ENCODE measurements at places on chromosomes 7 and 10. TPM values are rescaled to one million over a fixed set of nuclear protein-coding genes. Genes with fewer than 3 reads are reported as not detected.

Gene CLDN3
- 53.7 TPM for total RNA-seq

GRCh38 chr7:67589183-67589582 is 592.5 kb downstream of the TYW1 start:
- H3K27me3 ChIP-seq, result no peaks in the 10 kb centered on the region
- H3K36me3 ChIP-seq, result no peaks in the 10 kb centered on the region
- DNase-seq, result no peak
- no peak overlapping the region for H3K4me3 ChIP-seq

Gene PODXL
- 52.8 TPM for total RNA-seq

Gene CUZD1
- total RNA-seq, result not detected

- peak overlapping the region; percentile 22 for H3K4me3 ChIP-seq
- no peaks in the 10 kb centered on the region for H3K36me3 ChIP-seq
- peak; percentile 24 for DNase-seq
- peaks cover 19% of the 10 kb centered on the region for H3K4me1 ChIP-seq
- no peaks in the 10 kb centered on the region for H3K27me3 ChIP-seq
Measured at GRCh38 chr10:84138478-84139125, 707 bp upstream of the GHITM start.

Gene CLDN15
- 11.4 TPM for total RNA-seq

Gene SPDYE1
- total RNA-seq, result not detected

GRCh38 chr10:13956826-13957225 is 370.1 kb downstream of the PRPF18 start:
- DNase-seq, result peak; percentile 14
- H3K4me3 ChIP-seq, result no peak overlapping the region
- no peak overlapping the region for H3K27ac ChIP-seq
- no peaks in the 10 kb centered on the region for H3K4me1 ChIP-seq

GRCh38 chr7:5217396-5217795 is 27.4 kb downstream of the WIPI2 start:
- no peak overlapping the region for H3K4me3 ChIP-seq
- no peaks in the 10 kb centered on the region for H3K36me3 ChIP-seq
- no peak overlapping the region for H3K27ac ChIP-seq
- peaks cover 2% of the 10 kb centered on the region for H3K4me1 ChIP-seq
- no peaks in the 10 kb centered on the region for H3K27me3 ChIP-seq

DNA sequence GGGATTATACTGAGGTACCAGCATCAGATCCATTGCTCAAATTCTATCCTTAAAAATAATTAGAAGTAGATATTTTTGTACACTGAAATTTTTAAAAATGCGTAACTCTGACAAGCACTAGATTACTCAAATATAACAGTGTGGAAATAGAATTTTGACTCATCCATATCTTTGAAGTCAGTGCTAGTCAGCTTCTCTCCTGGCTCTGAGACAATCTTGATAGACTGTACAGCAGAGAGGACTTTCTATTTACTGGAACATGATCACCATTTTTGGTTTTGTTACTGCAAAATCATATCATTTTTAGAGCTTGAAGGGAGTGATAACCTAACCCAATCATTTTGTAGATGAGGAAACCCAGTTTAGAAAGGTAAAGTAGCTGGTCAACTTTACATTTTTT is 195.0 kb downstream of the MTERF1 start:
- no peaks in the 10 kb centered on the region for H3K27me3 ChIP-seq
- peaks cover 3% of the 10 kb centered on the region for H3K4me1 ChIP-seq
- H3K4me3 ChIP-seq, result no peak overlapping the region

DNA sequence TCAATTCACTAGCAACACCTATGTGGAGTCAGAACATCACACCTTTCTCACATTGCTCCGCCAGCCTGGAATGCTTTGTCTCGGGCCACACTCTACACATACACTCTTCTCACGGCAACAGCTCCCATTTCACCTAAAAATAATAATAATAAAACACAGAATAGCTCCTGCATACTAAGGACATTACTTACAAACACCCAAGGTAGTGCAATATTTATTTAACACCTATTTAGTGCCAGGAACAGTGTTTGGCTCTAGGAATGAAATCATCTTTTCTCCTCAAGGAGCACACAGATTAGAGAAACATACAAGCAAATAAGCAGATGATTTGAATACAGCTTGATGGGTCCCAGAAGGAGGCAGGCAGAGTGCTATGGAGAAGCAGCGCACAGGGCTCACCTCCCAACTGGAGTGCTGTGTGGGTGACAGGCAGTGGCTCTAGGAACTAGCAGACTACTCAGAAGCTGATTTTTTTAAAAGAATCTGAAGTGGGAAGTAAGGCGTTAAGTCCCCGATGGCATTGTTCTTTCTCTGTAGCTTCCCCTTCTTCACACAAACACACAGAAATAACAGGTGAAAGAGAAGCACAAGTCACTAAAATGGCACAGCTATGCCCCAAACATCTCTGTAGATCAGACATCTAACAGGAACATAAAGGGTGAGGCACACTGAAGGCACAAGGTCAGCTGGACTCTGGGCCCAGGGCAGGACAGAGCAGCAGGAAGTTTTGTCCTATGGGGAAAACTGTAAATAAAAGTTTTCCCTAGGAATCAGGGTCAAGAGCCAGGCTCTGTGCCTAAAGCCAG is 16.7 kb downstream of the USP6NL start:
- no peaks in the 10 kb centered on the region for H3K27me3 ChIP-seq
- H3K4me1 ChIP-seq, result no peaks in the 10 kb centered on the region
- H3K27ac ChIP-seq, result peak overlapping the region; percentile 25

DNA sequence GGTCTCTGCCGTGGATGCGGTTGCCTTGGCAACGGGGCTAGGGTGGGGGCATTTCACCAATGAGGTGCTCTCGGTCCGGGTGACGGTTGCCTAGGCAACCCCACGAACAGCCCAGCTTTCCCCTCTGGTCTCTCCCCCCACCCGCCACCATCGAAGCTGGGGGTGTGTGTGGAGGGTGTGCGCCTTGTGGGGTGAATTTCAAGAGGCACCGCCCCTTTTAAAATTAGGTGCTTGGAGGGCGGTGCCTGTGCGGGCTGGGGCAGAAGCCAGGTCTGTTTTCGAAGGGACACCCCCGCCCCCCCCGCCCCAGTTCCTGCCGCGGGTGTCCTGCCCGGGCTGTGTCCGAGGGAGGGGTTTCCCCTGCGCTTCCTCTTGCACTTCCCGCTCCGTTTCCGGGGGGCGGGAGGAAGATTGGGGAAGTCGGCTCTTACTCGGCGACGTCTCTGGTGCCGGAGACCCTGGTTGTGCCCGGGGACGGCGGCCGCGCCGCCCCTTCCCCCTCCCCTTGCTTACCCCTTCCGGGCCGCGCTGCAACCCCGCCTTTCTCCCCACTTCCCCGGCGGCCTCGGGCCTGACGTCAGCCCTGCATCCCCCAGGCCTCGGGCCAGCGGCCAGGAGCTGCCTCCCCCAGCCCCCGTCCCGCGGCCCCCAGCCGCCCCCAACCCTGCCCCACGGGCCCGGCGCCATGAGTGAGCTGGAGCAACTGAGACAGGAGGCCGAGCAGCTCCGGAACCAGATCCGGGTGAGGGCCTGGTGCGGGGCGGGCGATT is 2.2 kb downstream of the GNB2 start:
- peak overlapping the region; percentile 90 for H3K27ac ChIP-seq
- peak; percentile 79 for DNase-seq
- H3K4me3 ChIP-seq, result peak overlapping the region; percentile 96
- H3K27me3 ChIP-seq, result no peaks in the 10 kb centered on the region
- H3K36me3 ChIP-seq, result no peaks in the 10 kb centered on the region
- peaks cover 20% of the 10 kb centered on the region for H3K4me1 ChIP-seq

Gene C7orf33
- not detected for total RNA-seq

Gene PTPRE
- 10.1 TPM for total RNA-seq

Gene NUTM2A
- total RNA-seq, result 1.5 TPM

Gene MYOF
- 41.8 TPM for total RNA-seq

DNA sequence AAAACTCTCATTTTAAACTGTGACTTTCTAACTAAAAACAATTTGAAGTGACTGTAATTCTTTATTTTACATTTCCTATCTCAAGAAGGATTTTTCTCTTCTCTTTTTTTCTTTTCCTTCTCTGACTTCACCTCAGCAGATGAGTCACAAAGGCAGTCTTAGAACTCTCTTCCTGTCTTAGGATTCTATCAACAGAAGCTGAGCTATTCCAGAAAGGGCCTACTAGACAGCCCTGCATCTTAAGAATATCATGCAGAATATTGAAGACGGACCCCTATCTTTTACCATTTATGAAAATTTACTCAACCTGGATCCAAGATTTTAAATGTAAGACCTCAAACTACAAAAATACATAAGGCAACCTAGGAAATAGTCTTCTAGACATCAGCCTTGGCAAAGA is 365.7 kb upstream of the SEMA3C start:
- no peak overlapping the region for H3K4me3 ChIP-seq
- no peaks in the 10 kb centered on the region for H3K27me3 ChIP-seq
- H3K27ac ChIP-seq, result no peak overlapping the region
- DNase-seq, result no peak

Gene MALRD1
- 65.4 TPM for total RNA-seq

DNA sequence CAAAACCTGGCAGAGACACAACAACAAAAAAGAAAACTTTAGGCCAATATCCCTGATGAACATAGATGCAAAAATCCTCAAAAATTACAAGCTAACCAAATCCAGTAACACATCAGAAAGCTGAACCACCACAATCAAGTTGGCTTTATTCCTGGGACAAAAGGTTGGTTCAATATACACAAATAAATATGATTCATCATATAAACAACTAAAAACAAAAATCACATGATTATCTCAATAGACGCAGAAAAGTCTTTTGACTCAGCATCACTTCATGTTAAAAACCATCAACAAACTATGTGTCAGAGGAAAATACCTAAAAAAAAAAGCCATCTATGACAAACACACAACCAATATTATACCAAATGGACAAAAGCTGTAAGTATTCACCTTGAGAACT is 283.5 kb downstream of the THSD7A start:
- no peaks in the 10 kb centered on the region for H3K27me3 ChIP-seq
- no peak overlapping the region for H3K4me3 ChIP-seq
- H3K27ac ChIP-seq, result no peak overlapping the region

GRCh38 chr10:35328404-35329037 is 7.8 kb upstream of the CCNY start:
- peaks cover 13% of the 10 kb centered on the region for H3K4me1 ChIP-seq
- no peak overlapping the region for H3K27ac ChIP-seq
- no peak for DNase-seq
- no peak overlapping the region for H3K4me3 ChIP-seq
- no peaks in the 10 kb centered on the region for H3K27me3 ChIP-seq

DNA sequence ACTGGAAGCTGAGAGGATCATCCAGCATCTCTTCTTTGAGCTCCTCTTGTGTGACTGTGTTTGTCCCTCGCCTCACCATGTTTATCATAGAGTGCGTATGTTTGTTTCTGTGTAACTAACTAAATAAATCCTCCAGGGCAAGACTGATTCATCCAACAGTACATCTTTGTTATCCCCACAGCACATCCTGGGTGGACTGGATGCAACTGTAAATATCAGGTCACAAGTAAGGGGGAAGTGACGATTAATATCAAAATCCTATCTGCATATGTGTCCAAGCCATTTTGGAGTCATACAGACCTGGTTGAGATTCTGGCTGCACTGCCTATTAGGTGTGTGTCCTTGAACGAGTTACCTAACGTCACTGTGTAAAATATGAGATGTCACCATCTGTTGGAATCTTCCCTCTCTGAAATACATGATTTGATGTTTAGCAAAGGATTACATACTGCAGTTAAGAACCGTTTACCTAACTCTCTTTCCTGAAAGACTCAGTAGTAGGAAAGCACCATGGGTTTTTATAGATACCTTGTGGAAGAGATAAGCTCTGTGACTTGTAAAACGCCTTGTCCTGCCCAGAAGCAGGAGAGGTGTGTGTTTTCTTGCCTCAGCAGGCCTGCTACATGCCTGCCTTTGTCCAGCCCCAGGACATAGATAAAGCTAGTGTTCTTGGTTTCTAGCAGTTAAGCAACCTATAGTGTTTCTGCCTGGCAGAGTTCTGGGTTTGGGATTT is 25.8 kb downstream of the WBP1L start:
- peaks cover 43% of the 10 kb centered on the region for H3K4me1 ChIP-seq
- DNase-seq, result peak; percentile 66
- no peak overlapping the region for H3K4me3 ChIP-seq
- peak overlapping the region; percentile 85 for H3K27ac ChIP-seq
- no peaks in the 10 kb centered on the region for H3K27me3 ChIP-seq

- no peak for DNase-seq
- H3K27me3 ChIP-seq, result no peaks in the 10 kb centered on the region
- H3K27ac ChIP-seq, result no peak overlapping the region
- H3K4me3 ChIP-seq, result no peak overlapping the region
- H3K36me3 ChIP-seq, result no peaks in the 10 kb centered on the region
- H3K4me1 ChIP-seq, result no peaks in the 10 kb centered on the region
Measured at GRCh38 chr7:44823255-44823781, 24.6 kb downstream of the H2AZ2 start.

DNA sequence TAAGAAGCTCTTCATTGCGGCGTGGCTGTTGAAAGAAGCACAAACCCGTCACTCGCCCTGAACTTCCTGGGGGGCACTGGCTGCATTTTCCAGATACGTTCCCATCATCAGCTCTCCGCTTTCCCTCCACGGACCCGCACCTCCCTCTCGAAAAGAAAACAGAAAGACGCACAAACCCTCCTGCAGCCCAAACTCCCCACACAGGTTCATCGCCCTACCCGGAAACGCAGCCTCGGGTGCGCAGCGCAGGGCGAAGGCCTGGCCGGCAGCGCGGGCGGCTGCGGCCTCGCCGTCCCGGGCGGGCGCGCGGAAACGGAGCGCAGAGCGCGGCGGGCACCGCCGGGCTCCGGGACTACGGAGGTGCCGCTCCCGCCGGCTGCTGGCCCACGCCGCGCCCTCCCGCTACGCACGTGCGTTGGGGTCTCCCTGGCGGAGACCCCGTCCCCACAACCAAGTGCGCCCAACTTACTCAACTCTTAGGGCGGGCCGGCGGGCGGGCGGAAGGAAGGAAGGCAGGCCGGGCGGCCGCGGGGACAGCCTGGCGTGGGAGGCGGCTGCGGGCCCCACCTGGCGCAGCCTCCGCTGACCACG is 822 bp downstream of the ZNF800 start:
- H3K36me3 ChIP-seq, result no peaks in the 10 kb centered on the region
- H3K27me3 ChIP-seq, result peaks cover 8% of the 10 kb centered on the region
- peak overlapping the region; percentile 98 for H3K4me3 ChIP-seq

- no peak overlapping the region for H3K27ac ChIP-seq
- H3K4me1 ChIP-seq, result no peaks in the 10 kb centered on the region
- H3K27me3 ChIP-seq, result no peaks in the 10 kb centered on the region
- DNase-seq, result no peak
- H3K4me3 ChIP-seq, result no peak overlapping the region
Measured at GRCh38 chr7:52876402-52876801, 159.0 kb upstream of the POM121L12 start.

Gene ZNF804B
- not detected for total RNA-seq

DNA sequence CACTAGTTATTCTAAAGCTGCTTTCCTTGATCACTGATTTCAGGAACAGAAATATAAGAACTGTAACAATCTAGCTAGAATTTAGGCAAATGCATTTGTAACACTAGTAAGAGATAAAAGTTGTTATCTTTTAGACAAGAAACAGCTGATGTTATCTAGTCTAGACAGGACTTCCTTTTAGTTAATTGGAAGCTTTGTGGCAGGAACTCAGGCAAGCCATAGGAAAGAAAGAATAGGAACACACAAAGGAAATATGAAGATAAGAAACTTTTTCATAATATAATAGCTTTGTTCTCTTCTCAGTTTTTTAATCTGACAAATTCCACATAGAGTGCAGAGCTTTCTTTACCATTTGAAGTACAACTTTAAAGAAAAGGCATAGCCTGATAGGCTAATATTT is 59.0 kb upstream of the AGR3 start:
- DNase-seq, result no peak
- H3K27ac ChIP-seq, result no peak overlapping the region
- no peaks in the 10 kb centered on the region for H3K4me1 ChIP-seq
- H3K4me3 ChIP-seq, result no peak overlapping the region
- H3K27me3 ChIP-seq, result no peaks in the 10 kb centered on the region
- no peaks in the 10 kb centered on the region for H3K36me3 ChIP-seq

Data from hepatocyte (in vitro differentiated cells).